Activated T-cell treated with anti-CD3 and anti-CD28 coated beads for 48 hours (primary cell): ENCODE measurements at places on chromosomes 3 and 15.

- DNase-seq: no peak
Measured at GRCh38 chr3:99712291-99712954, 74.0 kb downstream of the COL8A1 start.

DNA sequence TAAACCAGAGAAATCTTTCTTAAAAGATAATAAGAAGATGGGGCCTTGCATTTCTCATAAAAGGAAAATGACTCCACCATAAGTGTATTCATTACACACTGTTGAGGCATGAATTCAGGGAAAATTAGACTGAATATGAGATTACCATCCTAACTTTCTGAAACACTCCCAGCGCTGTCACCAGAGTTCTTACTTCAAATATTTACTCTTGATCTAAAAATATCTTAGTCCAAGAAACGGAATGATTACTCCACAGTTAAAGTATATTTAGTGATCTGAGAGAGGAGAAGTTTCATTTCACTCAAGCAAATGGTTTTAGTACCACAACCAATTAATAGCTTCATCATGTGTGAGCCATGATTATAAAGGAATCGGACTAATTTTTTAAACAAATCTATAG is 300.3 kb downstream of the ZBTB20 start:
- DNase-seq: no peak

DNA sequence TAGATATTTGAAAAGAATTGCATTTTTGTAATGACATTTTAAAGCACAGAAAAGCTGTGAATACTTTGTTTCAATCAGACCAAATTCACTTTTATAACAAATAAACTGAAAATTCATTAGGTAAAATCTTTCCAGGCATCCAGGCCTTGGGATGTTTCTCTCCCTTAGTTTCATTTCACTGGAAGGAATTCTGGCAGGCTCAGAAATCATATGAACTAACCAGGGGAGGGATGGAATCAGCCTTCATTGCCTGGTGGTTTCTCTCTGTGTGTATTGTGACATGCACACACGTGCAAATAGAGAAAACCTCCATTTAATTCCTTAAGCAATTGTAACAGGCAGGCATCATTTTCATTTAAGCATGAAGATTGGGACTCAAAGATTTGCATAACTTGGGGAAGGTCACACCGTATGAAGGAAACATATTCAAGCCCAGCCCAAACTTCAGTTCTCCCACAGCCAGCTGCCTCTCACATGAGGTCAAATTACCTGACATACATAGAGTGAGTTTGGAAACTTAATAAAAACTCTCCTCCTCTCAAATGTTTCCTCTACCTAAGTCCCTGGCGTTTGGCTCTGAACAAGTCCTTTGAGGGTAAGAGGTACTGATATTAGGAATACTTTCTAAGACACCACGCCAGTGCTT is 376.1 kb upstream of the MCTP2 start:
- DNase-seq: no peak

DNA sequence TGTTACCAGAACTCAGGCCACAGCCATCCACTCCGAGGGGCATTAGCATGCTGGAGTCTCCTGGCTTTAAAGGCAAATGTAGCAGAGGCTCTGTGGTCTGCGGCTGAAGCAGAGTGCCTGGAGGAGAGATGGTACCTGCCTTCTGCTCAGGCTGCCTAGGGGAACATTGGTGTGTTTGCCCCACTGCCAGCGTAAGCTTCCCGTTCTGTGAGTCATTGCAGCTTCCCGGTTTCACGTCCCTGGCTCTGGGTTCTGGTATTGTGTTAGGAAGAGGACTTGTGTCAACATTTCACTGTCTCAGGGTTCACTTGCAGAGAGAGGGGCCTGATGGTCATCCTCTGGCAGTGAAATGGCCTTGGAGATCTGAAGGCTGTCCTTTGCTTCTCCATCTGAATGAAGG is 1.8 kb downstream of the GASK1A start:
- DNase-seq: no peak

GRCh38 chr3:152056481-152056880 is 183.0 kb downstream of the SUCNR1 start:
- DNase-seq: no peak

GRCh38 chr3:155038203-155038554 is 41.9 kb upstream of the MME start:
- DNase-seq: no peak

DNA sequence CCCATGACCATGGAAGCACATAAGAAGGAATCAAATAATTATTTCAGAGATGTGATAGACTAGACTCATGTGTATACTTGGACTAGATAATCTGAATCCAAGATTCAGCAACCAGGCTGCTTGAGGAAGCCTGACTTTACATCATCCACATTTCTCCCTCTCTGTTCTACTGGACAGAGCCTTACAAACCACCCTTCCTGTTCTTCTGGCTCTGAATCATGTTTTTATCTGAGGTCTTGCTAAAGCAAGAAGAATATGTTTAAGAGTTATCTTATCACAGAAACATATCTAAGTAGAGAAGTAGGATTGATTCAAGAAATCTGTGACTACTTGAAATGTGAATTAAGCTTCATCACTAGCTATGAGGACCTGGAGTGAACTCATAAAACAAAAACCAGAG is 71.1 kb upstream of the SLC24A5 start:
- no peak for DNase-seq

DNA sequence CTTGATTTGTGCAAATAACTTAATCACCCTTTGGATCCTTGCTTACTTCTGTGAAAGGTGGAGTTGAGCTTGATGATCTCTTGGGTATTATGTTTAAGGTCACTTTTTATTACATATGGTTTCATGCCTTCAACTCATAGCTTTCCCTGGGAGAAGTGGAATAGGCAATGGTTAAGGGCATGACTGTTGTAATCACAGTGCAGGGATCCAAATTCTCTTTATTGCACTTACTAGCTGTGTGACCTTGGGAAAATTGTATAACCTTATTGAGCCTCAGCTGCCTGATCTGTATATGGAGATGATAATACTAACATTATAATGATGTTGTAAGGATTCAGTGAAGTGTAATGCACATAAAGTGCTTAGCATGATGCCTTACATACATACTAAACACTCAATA is 59.1 kb downstream of the PLCL2 start:
- DNase-seq: no peak

DNA sequence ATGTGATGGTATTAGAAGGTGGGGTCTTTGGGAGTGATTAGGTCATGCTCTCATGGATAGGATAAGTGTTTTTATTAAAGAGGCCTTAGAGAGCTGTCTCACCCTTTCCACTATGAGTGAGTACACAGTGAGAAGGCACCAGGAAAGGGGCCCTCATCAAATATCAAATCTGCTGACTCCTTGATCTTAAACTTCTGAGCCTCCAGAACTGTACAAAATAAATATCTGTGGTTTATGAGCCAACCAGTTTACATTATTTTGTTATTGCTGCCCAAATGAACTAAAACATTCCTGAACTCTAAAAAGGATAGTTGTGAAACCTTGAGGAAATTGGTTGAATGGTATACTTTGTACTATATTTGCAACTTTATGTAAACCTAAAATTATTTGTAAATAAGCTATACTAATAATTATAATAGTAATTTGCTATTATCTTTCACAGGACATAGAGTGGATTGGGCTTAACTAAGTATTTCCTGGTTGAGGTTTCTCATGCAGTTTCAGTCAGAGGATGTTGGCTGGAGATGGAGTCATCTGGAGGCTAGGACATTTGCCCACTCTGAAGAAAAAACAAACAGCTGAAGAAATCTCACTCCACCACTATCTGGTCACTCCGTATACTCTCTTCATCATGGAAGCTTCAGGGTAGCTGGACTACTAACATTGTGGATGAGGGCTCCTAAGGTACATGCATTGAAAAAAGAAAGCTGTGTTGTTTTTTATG is 1068.6 kb upstream of the CADM2 start:
- no peak for DNase-seq

DNA sequence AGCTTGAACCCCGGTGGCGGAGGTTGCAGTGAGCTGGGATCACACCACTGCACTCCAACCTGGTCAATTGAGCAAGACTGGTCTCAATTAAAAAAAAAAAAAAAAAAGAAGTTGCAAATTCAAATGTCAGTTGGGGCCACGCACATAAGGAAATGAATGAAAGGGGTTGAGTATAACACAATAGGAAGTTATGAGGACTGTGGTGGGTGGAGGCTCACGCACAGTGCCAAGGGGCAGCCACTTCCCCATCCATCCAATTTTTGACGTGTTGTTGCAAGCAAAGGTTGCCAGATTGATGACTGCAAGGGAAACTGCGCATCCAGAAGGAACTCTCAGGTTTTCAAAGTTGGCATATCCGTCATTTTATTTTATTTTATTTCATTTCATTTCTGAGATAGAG is 532.2 kb downstream of the NTRK3 start:
- no peak for DNase-seq
